ENCODE measurements at places on chromosomes 1 and 21.

- DNase-seq = no peak
These were observed 83.6 kb upstream of the CNTN2 start for GRCh38 chr1:204959374-204959773.

DNA sequence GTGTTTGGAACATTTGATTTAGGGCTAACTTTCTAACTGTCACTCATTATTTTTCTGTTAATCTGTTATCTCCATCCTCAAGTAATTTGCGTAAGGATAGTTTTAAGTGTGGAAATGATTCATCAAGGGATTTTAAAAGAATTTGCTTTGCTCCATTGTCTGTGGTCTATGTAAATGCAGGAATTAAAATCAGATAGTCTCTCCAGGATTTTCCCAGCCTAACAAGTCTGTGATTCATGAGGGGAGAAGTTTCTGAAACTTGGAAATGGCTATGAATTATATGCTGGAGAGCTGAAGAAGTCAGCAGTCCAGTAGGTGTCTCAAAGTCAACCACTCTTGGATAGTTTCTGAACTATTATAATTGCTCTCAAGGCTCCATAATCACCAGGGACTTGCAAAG lies 264.5 kb downstream of the MRPL39 start:
- DNase-seq = peak; percentile 45

DNA sequence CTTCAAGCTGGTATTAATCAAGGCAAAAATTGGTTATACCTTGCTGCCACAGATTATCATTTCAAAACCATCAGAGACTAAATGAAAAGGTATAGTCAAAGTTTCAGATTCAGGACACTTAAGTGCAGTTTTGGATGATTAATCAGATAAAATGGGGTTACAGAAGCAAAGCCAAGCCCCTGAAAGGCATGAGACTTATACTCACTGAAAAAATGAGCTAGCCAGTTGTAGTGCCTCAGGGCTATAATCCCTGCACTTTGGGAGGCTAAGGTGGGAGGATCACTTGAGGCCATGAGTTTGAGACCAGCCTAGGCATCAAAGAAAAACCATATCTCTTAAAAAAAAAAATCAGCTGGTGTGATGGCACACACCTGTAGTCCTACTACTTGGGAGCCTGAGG lies 15.2 kb downstream of the LRRC40 start:
- DNase-seq = no peak

GRCh38 chr21:45074818-45075595 lies 627 bp downstream of the ADARB1 start:
- DNase-seq = no peak

DNA sequence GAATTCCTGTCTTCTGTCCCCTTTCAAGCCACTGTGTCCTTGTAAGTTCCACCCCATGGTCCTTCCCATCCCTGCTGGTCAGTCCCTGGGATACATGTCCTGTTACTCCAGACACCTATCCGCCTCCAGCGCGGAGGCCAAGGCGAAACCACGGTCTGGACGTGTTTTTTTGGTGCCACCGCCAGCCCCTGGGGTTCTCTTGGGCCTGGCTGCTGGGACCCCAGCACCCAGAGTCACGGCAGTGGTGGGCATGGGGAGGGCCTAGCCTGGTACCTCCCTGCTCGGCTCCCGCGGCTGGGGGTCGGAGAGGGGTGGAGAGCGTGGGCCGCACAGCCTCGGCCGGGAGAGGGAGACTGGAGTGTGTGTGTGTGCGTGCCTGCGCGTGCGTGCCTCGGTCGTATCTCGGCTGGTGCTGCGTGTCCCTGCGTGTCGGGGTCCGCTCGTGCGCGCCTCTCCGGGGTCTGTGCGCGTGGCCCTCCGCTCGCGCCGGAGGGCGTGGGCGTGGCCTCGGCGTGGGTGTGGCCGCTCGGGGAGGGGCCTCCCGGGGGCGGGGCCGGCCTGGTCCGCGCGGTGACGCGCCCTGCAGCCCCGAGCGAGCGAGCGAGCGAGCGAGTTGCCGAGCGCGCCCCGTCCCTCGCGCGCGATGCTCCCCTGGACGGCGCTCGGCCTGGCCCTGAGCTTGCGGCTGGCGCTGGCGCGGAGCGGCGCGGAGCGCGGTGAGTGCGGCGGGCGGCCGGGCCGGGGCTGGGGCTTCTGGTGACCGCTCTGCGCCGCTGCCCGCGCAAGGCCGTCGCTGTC lies at the start of gene VWA1:
Gene VWA1, plus strand, starts transcription at position 585 of the 798 bp plus-strand sequence. Its CDS starts 59 bp downstream, at position 644.
- DNase-seq = no peak

GRCh38 chr1:12309783-12310742 lies 80.2 kb downstream of the VPS13D start:
- DNase-seq = no peak
